ENCODE measurements at places on chromosomes 6 and 20. TPM values are rescaled to one million over a fixed set of nuclear protein-coding genes. Genes with fewer than 3 reads are reported as not detected.

Gene TP53TG5
- 0.80 TPM for total RNA-seq

Gene RIPPLY2
- not detected for total RNA-seq

DNA sequence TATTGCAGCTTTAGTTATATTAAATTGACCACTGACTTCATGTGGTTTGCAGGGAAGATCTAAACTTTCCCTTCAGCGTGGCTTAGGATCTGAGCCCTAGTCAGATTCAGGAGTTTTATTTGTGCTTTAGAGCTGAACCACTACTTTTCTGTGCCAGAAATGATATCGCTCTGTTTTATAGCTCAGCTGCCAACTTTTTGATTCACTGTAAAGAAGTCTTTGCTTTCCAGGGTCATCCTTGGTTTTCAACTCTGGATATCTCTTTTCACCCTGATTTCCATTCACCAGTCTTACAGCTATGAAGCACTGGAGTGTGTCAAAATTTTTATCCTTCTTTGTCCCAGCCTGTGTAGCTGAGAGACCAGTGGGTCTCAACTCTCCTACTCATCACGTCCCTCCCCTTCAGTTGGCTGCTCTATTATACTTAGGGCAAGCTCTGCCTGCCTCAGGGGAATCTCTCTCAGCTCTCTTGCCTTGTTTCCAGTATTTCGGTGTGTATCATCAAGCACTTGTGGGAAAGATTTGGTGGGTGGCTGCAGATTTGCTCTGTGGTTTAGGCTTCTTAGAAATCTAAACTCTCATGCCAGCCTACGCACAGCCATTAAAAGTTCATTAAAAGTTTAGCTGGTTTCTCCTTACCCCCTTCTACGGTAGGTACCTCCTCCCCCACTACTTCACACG lies 425.5 kb downstream of the TENT5A start:
- no peak overlapping the region for H3K27ac ChIP-seq
- no peaks in the 10 kb centered on the region for H3K36me3 ChIP-seq
- no peak overlapping the region for H3K4me3 ChIP-seq
- DNase-seq: no peak
- H3K27me3 ChIP-seq: no peaks in the 10 kb centered on the region
- H3K4me1 ChIP-seq: no peaks in the 10 kb centered on the region

DNA sequence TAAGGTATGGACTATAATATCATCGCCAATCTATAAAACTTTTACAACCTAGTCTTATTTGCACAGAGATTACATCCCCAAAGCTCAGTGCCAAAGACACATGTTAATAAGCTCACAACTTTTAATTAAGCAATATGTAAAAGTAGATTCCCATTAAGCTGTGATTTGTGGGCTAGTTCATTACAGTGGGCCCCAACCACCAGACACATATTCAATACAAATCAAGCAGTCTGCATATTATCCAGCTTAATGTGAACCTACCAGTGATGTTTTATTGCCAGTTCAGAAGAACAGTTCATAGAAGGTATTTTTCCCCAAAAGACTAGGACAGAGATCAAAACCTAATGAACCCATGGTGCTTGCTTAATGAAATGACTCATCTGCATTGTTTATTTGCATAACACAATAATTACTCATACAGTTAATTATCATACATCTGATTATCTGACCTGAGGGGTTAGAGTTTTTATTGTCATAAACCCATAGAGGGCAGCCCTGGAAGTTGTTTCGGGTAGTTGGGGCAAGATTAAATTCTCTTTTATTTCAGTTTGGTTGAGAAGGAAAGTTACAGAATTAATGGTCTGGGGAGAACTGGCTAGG lies 831.0 kb downstream of the TFAP2A start:
- no peak for DNase-seq
- H3K4me3 ChIP-seq: no peak overlapping the region
- H3K27ac ChIP-seq: no peak overlapping the region
- H3K36me3 ChIP-seq: no peaks in the 10 kb centered on the region
- no peaks in the 10 kb centered on the region for H3K27me3 ChIP-seq
- no peaks in the 10 kb centered on the region for H3K4me1 ChIP-seq

Gene TMEM200A
- not detected for total RNA-seq

Gene UNC5CL
- total RNA-seq: 0.27 TPM

DNA sequence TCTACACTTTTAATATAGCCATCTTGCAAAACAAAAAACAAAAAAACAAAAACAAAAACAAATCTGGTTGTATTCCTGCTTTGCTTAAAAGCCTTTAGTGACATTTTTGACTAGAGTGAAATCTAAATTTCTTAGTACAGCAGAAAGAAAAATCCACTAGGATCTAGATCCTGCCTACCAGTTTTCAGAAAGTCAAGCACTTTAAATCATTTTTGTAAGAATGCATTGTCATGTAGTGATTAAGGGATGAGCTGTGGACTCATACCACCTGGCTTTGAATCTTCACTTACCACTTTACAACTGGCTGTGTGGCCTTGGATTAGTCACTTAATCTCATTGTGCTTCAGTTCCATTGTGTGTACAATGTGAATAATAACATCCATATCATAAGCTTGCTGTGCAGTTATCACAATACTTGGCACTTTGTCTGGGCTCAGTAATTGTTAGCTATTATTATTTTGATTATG lies 4.0 kb downstream of the MKKS start:
- H3K27me3 ChIP-seq: no peaks in the 10 kb centered on the region
- H3K27ac ChIP-seq: no peak overlapping the region
- peaks cover 82% of the 10 kb centered on the region for H3K4me1 ChIP-seq
- no peak for DNase-seq
- H3K4me3 ChIP-seq: no peak overlapping the region
- no peaks in the 10 kb centered on the region for H3K36me3 ChIP-seq

GRCh38 chr20:37669062-37669772 lies 24.6 kb upstream of the CTNNBL1 start:
- no peaks in the 10 kb centered on the region for H3K4me1 ChIP-seq
- H3K27ac ChIP-seq: no peak overlapping the region
- no peak for DNase-seq

- H3K4me3 ChIP-seq: no peak overlapping the region
- DNase-seq: no peak
- no peaks in the 10 kb centered on the region for H3K27me3 ChIP-seq
- no peak overlapping the region for H3K27ac ChIP-seq
- peaks cover 79% of the 10 kb centered on the region for H3K4me1 ChIP-seq
Measured at GRCh38 chr6:15434263-15434662, 188.4 kb downstream of the JARID2 start.

Gene SLC22A2
- not detected for total RNA-seq
